ENCODE measurements at places on chromosomes 2 and 18.

DNA sequence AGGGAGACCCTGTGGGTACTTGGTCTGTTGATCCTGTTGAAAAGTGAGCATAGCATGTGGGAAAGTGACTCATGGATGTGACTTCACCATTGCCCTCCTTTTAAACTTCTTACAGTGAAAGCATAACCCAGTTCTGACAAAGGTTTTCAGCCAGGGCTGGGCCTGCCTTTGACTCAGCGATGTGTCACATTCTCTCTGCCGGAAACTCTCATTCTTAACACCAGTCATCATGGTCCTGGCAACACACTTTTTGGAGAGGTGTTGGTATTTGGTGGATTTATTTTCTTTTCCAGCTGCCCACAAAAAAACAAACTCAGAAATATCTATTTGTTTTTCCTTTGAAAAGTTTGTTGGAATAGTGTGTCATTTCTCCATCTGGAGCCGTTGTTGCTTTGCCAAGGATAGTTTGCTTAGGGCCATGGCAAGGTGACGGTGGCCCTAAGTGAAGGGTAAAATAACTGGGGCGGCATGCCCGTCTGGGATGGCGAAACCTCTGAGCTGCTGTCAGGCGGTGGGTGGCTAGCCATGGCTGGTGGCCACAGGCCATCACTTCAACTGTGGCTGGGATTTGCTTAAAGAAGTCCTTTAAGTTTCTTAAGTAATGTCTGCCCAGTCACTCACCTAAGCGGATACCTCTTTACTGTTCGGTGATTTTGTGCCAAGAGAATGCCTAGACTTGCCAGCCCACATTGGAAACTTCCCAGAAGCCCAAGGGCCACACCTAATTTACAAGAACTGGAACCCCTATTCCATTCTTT lies 123.3 kb downstream of the LTBP1 start:
- no peak for DNase-seq

DNA sequence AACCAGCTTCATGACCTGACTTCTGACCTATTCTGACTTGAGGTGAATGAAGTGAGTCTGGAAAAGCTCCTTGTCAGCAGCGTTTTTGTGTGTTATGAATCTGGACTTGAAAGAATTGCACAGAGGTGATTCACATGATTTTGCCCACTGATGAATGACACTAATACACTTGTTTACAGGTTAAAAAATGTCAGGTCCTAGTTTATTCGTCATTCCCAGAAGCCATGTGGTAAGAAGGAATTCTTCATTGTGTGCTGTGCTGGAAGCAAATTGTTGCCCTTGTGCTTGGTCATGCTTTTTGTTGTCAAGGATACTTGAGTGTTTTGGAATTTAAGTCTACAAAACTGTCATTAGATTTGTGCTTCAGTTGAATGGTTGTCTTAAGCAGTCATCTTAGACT lies 15.5 kb downstream of the SEC11C start:
- no peak for DNase-seq

- DNase-seq, result no peak
These were observed 1.5 kb downstream of the OSBPL1A start for GRCh38 chr18:24396082-24396633.

- no peak for DNase-seq
These were observed 144.1 kb downstream of the UBE2E3 start for GRCh38 chr2:181124497-181124896.

- DNase-seq, result no peak
These were observed 84.4 kb upstream of the CCDC150 start for GRCh38 chr2:196555161-196555560.

DNA sequence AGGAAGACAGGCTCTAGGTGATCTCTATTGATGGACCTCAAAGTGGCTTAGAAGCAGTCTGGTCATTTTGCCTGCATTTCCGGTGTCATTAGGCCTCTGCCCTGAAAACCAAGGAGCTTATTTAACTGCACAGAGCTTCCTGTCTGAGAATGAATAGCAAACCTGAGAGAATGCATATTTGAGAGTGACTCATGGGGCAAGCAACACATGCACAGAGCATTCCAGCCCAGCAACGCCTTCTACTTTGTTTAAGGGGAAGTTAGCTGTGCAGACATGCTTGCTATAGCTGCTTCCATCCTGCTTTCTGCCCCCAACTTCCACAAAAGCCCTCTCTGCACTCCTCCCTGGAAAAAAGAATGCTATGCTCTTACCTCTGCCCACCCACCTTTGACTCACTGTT lies 232.8 kb downstream of the GRB14 start:
- no peak for DNase-seq
